ENCODE measurements at places on chromosomes 5 and 9.

DNA sequence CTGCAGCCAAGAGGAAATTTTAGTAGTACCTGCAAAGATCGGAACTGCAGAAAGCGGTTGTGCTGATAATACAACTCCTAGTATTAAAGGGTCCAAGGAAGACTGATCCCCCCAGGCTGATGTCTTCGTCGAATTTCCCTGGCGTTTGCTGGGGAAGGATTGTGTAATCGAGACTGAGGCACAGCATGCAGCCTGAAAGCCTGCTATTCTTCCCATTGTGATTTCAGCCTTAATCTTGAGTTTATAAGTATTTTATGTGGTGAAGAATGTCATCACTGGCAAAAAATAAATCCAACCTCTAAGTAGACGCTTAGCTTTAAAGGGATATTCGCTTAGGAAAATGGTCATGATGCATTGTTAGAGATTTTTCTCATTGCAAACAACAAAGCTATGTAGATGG, 21.3 kb upstream of the LMX1B start:
- DNase-seq = no peak

DNA sequence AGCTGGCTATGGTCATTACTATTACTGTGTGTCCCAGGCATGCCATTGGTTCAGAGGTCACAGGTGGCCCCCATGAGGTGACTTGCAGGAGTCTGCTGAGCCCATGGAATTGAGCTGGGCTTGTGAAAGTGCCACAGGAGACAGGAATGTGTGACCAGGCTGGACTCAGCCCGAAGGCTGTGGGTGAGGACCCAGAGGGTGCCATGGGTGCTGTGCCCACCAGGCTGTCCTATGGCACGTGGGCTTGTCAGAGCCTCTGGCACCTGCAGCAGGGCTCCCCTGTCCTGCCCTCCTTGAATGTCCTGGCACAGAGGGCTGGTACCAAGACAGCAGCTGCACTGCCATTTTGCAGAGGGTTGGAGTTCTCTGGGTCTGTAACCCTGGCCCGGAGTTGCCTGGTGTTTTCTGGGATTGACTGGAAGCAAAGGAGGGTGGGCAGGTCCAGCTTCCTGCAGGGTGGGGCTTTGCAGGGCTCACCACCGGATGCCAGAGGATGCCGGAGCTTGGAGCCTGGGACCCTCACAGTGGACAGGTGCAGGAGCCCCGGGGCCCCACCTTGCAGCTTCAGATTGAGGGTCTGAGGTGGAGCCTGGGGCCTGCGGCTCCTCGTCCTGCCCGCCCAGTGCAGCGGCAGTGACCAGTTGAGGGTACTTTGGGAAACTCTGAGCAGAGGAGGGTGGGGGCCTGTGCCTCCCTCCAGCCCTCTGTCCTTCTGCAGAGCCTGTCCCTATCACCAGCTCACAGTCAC, 14.2 kb downstream of the COL5A1 start:
- no peak for DNase-seq

DNA sequence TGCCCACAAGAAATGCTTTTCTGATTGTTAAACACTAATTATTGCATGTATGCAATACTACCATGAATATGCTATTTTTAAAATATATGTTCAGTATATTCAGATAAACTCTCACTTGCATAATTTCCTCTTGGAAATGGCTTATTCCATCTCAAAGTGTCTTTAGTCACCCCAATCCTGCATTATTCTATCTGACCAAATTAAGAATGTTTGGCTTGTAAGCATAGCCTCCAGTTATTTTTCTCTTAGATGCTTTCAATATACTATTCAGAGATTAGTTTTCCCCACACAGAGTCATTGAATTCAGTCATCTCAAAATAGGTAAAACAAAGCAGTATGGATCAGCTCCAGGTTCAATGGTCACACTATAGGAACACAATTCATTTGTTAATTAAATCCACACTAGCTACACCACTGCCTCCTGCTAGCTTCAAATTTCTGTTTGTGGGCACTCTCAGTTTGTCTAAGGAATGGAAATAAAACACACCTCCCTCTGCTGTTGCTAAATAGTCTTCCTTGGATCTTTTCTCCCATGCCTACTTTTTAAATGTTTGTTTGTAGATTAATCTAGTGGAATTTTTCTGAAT, 134.6 kb upstream of the TBCA start:
- no peak for DNase-seq

GRCh38 chr5:104189031-104189430, 626.4 kb upstream of the NUDT12 start:
- no peak for DNase-seq

GRCh38 chr9:110626101-110626829, 42.3 kb upstream of the MUSK start:
- no peak for DNase-seq

DNA sequence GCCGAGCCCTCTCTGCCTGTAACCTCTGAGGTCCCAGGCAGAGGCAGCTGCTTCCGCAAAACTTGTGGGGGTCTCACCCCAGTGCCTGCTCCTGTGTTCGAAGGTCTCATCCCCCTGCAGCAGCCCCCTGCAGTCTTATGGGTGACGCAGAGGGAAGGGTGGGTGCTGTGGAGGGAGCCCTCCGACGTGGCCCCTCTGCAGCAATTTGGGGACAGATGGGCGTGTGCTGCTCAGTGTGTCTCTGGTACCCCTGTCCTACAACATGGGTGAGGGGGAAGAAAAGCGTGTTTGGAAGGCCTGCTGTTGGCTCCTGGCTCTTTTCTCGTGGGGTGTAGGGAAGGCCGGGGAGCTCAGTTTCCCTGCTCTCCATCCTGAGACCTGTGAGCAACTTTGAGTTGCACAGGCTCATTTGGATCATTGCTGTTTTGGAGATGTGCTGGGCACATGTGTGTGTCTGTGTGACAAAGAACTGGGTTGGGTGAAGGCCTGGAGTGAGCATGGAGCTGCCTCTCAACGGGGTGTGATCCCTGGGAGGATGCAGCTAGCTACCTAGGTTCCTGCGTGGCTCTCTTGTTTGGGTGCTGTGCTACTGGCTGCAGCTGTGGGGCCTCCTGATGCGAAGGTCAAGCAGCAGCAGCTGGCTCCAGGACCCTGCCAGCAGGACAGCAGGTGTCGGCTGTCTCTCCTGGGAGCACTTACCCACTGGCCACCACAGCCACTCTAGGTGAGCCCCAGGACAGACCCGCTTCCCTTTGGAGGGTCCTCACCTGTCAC, 179.6 kb upstream of the PITX1 start:
- DNase-seq = no peak

- DNase-seq = peak; percentile 10
These were observed 199.9 kb upstream of the PIK3R1 start for GRCh38 chr5:68015381-68016302.

- DNase-seq = no peak
These were observed 30.8 kb upstream of the TNC start for GRCh38 chr9:115148721-115149120.

GRCh38 chr5:36734422-36734821, 128.0 kb downstream of the SLC1A3 start:
- DNase-seq = peak; percentile 45

- no peak for DNase-seq
These were observed 6.3 kb downstream of the QSOX2 start for GRCh38 chr9:136239135-136239982.

DNA sequence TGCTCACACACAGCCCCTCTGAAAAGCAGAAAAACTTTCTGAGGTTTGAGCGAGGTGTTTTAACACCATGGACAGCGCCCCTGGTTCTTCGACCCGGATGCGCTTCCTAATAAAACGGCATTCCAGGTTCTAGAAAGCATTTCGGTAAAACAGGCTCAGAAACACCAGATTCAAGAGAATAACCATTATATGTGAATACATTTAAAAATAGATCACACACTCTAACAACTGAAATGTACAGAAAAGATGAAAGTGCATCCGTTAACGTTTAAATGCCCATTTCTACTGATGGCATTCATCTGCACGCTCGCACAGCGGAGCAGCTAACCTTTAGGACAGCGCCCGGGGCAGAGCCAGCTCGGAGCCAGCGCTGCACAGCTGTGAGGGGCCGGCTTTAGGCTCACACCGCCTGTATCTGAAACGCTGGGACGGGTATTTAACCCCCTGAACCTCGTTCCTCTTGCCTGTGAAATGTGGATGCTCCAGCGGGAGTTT, 26.3 kb upstream of the TENT4A start:
- peak; percentile 87 for DNase-seq

GRCh38 chr9:109471475-109472393, 26.4 kb downstream of the PTPN3 start:
- DNase-seq = no peak

DNA sequence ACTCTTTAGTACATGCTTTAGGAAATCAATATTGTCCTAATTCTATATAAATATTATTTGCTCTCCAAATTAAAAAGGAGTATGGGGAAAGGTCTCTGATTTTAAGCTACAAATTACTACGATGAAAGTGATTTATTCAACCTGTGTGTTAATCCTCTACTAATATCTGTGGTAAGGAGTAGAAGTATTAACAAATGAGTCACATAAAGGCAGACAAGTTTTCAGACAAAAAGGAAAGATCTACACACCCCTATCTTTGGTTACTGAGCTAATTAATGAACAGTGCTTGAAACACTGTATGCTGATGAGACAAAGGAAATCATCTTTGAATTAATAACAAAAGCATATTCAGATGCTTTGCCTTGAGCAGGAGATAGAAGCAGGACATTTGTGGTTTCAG, 15.9 kb downstream of the LOX start:
- no peak for DNase-seq

DNA sequence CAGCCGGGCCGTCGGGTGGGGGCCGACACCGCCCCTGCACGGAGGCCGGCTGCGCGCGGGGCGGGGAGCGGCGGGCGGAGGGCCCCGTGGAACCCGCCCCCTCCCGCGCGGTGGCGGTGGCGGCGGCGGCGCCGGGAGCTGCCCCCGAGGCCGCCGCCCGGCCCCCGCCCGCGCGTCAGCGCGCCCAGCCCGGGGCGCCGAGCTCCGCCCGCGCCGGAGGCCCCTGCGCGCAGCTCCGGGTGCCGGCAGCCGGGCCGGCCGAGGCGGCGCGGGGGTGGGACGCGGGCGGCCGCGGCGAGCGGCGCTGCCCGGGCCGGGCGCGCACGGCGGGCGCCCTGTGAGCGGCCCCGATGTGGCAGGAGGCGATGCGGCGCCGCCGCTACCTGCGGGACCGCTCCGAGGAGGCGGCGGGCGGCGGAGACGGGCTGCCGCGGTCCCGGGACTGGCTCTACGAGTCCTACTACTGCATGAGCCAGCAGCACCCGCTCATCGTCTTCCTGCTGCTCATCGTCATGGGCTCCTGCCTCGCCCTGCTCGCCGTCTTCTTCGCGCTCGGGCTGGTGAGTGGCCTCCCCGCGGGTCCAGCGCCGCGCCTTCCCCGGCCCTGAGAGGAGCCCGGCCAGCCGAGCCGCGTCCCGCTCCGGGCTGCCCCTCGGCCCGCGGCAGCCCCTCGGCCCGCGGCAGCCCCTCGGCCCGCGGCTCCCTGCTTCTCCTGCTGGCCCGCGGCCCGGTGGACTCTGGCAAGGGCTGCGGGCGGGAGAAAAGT, at the start of gene ADCY2:
ADCY2 (plus strand) TSS at position 192 of the 766 bp plus-strand sequence; CDS start at position 351, 159 bp downstream.
- peak; percentile 71 for DNase-seq

DNA sequence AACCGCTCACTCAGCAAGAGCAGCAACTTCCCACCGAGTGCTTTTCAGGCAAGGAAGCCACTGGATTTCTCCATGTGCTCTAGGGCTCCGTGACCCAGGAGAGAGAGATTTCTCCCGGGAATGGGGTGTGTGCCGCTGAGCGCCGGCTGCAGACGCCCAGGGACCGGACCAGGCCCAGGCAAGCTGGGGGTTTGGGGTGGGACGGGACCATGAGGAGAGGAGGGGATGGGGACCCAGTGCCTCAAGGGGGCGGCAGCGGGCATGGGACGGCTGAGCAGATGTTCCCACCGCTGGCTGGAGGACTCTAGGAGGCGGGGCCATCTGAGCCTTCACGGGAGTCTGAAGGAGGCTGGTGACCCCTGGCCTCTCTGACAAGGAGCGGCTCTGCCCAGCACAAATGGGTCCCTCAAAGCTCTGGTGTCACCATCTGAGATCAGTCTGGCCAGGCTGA, 8.5 kb downstream of the LCN9 start:
- no peak for DNase-seq

DNA sequence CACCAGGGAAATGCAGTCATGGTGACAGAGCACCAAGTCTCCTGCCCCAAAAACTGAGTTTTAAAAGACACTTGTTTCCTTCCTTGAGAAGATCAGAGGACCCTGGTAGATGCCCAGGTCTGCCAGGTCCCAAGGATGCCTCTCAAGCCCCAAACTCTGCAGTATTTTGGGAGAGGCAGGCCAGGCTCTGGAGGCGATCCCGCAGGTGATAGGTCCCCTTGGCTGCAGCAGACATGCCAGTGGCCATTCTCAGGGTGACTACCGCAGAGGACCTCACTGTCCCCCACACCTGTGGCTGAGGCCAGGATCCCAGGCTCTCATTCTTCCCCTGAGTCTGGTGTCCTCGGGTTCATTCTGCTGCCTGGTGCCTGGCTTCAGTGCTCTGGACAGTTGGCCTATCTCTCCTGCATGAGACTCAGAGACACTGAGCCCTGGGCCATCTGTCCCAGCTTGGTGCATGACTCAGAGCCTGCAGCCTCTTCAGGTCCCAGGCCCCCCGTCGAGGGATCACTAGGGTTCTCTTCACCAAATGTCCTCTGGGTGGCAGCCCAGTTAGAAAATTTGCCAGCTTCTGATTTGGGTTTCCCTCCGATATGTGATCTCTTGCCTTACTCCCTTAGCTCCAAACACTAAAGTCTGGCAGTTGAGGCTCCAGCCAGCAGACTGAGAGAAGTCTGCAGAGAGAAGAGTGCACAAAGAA, 59.7 kb upstream of the GARNL3 start:
- DNase-seq = peak; percentile 46

Data from eye (tissue), 1 donor.